Stimulated activated naive CD8-positive, alpha-beta T cell treated with anti-CD3 and anti-CD28 coated beads, Interleukin-15, amount 100 ng/mL, for 72 hours (primary cell): ENCODE measurements at places on chromosomes 3 and 15.

- DNase-seq: no peak
Measured at GRCh38 chr15:96702589-96702988, 372.1 kb downstream of the NR2F2 start.

- DNase-seq: no peak
Measured at GRCh38 chr3:184345317-184346144, 8.1 kb downstream of the FAM131A start.

- DNase-seq: no peak
Measured at GRCh38 chr15:63292771-63293170, 15.4 kb downstream of the APH1B start.

DNA sequence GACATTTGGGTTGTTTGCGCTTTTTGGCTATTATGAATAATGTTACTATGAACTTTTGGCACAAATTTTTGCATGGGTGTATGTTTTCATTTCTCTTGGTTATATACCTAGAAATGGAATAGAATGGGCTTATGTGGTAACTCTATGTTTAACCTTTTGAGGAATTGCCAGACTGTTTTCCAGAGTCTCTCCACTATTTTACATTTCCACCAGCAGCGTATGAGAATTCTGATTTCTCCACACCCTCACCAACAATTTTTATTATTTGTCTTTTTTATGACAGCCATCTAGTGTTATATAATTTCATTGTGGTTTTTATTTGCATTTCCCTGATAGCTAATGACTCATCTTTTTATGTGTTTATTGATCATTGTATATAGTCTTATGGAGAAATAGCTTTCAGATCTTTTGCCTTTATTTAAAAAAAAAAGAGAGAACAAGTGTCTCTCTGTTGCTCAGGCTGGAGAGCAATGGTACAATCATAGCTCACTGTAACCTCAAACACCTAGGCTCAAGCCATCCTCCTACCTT, 247.2 kb downstream of the OPA1 start:
- DNase-seq: no peak

DNA sequence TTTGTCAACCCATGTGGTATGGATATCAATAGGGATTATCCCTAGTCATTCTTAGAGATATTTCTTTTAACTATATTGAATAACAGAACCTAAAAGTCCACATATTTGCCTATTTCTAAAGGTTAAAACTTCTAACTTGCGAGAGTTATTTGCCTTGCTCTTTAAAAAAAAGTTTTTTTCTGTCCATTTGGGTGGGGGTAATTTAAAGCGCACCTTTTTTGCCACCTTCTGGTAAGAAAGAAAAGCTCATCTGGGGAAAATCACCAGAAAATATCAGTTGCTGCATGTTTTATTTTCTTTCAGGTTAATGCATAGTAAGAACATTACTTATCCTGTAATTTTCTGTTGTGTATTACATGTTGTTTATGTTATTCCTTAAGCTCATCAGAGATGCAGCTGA, 242.0 kb upstream of the GOLGA6L4 start:
- no peak for DNase-seq

- peak; percentile 22 for DNase-seq
Measured at GRCh38 chr15:68843425-68844311, 23.0 kb upstream of the ANP32A start.

- peak; percentile 76 for DNase-seq
Measured at GRCh38 chr3:115146418-115147328, at the start of gene ZBTB20. Gene ZBTB20 (minus strand): TSS chr3:115147288.

- DNase-seq: no peak
Measured at GRCh38 chr3:87509401-87509800, 233.0 kb upstream of the POU1F1 start.

DNA sequence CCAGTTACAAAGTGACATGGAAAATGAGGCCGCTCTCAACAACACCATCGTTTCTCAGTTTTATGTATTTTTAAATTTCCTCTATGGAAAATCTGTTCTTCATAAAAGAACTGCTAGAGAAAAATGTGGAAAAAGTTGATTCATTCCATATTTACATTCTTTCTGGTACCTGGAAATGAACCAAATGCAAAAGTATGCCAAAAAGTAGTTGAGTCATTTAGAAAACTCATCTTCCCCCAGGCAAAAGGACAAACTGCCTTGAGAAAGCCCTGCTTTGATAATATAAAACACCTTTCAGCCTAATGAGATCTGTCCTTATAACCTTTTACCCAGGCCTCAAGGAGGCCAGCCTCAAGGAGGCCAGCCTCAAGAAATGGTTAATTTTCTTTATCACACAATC, 283.0 kb upstream of the VEPH1 start:
- DNase-seq: no peak

DNA sequence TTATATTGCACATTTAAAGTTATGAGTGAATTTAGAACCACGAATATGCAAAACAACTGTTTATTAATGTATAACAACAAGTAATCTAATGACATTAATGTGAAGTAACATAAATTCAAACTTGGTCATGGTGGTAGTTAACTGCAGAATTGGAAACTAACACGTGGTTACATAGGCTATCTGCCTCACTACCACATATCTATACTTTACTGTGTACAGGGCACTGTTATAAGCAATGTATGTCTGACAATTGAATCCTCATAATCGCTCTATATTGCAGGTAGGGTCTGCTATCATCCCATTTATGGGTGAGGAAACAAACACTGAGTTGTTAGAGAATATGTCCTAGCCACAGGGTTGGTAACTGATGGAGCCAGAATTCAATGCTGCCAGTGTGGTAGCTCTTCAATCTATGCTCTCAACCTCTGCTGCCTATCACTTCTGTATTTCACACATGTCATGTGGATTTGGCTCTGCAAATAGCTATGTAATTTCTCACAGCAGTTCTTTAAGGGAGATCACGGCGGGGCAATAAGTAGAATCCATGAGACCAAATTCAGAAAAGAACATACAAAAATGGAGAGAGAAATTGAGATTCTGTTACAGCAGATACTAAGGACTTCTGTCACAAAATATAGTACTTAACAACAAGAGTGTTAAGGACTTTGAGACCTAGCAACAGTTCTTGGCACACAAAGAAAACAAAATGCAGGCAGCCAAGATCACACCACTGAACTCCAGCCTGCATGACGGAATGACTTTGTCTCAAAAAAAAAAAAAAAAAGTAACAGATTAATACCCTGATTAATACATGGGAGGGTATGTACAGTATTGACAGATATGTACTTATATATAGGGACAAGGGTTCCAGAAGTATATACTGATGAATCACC, 100.0 kb upstream of the CSPG5 start:
- no peak for DNase-seq

GRCh38 chr3:13544293-13544831, 4.6 kb upstream of the FBLN2 start:
- peak; percentile 90 for DNase-seq

GRCh38 chr3:178969004-178969700, 102.5 kb downstream of the ZMAT3 start:
- no peak for DNase-seq

- DNase-seq: no peak
Measured at GRCh38 chr3:181771120-181771519, 59.4 kb downstream of the SOX2 start.

- DNase-seq: no peak
Measured at GRCh38 chr3:128494367-128494650, 1.3 kb upstream of the GATA2 start.

GRCh38 chr3:32703491-32703972, 18.5 kb downstream of the CNOT10 start:
- no peak for DNase-seq

DNA sequence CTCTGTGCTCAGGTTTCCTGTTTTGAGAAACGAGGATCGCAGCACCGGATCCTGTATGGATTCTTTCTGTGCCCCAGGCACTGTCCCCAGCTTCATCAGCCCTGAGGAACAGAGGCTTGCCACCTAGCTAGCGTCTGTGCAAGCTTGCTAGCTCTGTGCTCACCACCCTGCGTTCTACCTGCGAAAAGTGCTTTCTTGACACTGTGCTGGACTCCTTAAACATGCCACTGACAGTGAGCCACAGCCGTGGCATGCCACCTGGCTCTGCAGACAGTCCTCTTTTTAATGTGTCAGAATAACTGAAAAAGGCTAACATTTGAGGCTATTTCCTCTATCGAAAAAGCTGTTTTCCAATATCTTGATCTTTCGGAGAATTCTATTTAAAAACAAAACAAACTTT, 1.4 kb downstream of the PGPEP1L start:
- no peak for DNase-seq

DNA sequence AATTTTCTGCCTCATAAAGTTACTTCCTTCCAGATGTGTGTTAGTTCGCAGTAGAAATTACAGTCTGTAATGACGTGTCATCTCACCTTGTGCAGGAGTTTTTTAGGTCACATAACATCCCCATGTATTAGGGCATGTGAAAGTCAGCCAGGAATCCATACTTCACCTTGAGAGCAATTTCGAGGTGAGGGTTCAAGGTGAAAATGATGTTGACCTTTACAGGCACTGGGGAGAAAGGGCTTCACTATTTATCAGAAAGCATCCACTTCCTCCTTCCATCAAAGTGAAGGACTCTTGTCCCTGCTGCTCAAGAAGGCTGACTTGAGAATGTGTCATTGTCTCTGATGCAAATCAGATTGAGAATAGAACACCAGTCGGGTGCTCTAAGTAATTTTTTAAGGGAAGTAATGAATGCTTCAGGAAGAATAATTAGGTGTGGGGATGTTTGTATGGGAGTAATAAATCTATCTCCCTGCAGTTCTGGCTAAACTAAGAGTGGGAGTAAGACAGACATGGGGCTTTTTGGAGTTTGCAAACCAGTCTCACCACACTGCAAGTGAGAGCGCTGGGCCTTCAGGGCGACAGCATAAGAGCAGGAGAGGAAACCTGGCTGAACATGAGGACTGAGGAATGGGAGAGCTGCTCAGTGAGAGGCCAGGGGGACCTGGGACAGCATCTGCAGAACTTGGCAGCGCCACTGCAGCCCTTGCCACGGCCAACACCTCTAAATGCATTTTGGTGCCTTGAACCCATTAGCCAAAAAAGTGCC, 85.9 kb upstream of the IL12A start:
- no peak for DNase-seq

- DNase-seq: peak; percentile 29
Measured at GRCh38 chr15:52440414-52440813, 88.3 kb downstream of the MYO5A start.

DNA sequence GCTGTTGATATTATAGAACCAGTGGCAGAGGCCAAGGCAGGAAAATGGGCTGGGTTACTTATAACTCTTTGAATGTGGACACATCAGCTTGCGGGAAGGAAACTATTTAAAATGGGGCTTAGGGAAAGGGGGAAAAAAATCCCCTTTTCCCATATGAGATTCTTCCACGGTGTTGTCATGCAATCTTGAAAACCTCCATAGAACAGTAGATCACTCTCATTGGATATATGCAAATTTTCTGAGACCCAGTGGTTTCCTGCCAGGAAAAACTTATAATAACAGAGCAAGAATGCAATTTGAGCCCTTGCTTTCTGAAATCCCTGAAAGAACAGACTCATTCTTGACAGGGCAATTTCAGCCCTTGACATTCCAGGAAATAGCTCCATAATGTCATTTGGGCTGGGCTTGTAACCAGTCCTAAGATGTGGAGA, 31.1 kb downstream of the TMEM212 start:
- DNase-seq: no peak

GRCh38 chr3:43410592-43410991, 124.3 kb downstream of the SNRK start:
- DNase-seq: no peak

GRCh38 chr15:63163217-63163616, 5.9 kb upstream of the RPS27L start:
- DNase-seq: no peak

DNA sequence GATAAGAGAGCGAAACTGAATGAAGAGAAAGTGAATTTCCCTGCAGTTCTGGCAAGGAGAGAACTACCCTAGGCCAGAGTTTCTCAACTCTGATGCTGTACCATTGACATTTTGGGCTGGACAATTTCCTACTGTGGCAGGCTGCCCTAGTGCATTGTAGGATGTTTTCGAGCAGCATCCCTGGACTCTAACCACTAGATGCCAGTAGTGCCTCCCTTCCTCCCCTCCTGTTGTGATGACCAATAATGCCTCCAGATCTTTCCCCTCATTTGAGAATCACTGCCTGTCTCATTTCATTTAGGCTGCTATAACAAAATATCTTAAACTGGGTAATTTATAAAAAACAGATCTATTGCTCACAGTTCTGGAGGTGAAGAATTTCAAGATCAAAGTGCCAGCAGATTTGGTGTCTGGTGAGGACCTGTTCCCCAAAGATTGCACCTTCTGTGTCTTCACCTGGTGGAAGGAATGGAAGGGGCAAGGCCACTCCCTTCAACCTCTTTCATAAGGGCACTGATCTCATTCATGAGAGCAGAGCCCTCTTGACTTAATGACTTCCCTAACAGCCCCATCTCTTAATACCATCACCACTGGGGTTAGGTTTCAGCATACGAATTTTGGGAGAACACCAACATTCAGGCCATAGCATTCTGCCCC, 188.9 kb upstream of the MEIS2 start:
- no peak for DNase-seq

DNA sequence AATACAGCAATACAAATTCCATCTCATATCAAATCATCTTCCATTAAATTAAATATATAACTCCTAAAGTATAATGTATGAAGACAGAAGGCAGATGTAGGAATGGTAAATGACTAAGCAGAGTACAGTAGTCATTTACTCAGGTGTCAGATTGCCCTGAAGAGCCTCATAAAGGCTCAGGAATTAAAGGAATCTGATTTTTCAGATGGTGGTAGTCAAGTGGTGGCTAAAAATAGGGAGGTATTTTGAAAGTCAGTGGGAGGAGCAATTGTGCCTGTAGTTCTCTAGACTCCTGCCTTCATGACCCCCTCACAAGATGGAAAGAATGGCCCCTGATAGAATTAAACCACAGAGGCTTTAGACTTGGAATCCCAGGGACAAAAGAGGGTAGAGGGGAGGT, 142.7 kb upstream of the SYNPR start:
- no peak for DNase-seq

GRCh38 chr3:153038779-153039178, 123.2 kb upstream of the RAP2B start:
- DNase-seq: no peak

- no peak for DNase-seq
Measured at GRCh38 chr3:197926418-197926817, 23.6 kb upstream of the RPL35A start.

DNA sequence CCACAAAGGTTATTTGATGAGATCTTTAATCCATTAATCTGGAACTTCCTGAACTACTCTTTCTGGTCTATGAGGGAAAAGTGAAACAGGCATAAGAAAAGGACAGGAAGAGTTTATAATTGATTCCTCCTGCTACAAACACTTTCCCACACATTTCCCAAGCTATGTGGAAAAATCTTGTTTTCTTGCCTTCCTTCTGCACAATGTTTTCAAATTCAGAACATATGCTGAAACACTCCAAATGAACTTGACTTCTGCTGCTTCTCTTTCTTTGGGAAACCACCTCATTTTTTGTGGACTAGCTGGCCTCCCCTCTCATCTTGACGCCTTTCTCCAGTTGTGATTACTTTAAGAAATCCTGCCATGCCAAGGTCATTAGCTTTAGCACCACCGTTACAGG, 100.7 kb upstream of the PTPRG start:
- DNase-seq: no peak

GRCh38 chr3:109337393-109337792, at the start of gene DPPA4:
Gene DPPA4 (minus strand): TSS chr3:109337546. CDS start chr3:109337517, 29 bp downstream.
- DNase-seq: no peak
